ENCODE measurements at places on chromosomes 12 and 14.
A peak's percentile ranks its signal among the peaks of the same experiment; 100 is the strongest.

DNA sequence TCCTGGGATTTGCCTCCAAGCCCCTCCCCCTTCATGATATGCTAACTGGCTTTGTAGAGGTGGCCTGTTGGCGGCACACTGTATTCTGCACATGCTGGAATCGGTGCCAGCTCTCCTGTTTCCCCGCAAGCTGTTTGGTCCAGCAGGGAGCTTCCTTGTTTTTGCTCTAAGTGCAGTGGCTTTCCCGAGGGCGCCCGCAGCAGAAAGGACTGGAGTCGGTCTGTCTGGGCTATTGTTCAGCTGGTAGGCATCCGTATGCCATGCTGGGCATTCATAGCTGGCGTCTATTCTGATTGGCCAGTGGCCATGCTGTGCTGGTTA lies 88.9 kb upstream of the MED13L start:
- DNase-seq = no peak

- DNase-seq = peak; percentile 79
Measured at GRCh38 chr14:94423453-94424056, 29.0 kb downstream of the SERPINA11 start.

DNA sequence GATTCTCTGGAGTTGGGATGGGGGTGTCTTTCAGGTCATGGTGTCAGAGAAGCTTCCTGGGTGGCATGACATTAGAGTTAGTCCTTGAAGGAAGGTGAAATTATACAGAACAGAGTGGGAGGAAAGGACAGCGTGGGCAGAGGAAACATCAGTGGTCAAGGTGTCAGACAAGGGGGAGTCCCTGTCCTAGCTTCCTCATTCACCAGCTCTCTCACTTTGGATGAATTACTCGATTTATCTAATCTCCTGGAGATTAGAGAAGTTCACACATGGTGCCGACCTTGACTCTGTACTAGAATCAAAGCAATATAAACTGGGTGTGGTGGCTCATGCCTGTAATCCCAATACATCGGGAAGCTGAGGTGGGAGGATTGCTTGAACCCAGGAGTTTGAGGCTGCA lies 492.9 kb downstream of the VRK1 start:
- DNase-seq = no peak

DNA sequence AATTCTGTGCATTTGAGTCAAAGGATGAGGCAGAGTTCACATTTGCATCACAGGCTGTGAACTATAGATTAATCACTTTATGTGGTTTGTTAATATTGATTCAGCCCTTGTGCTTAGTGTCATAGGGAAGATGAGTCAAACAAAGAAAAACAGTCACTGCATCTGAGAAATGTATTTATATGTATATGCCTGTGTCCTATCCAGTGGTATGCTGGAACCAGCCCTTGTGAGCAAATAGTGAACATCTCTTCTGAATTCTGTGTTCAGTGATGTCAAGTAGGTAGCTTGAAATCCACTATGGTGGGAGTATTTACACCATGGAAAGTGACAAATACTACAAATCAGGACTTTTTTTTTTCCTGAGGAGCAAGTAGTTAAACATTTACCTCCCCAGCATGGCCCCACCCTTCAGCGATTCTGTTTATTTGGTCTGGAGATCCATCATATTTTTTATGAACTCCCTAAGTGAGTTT lies 128.5 kb downstream of the HMGA2 start:
- DNase-seq = no peak

DNA sequence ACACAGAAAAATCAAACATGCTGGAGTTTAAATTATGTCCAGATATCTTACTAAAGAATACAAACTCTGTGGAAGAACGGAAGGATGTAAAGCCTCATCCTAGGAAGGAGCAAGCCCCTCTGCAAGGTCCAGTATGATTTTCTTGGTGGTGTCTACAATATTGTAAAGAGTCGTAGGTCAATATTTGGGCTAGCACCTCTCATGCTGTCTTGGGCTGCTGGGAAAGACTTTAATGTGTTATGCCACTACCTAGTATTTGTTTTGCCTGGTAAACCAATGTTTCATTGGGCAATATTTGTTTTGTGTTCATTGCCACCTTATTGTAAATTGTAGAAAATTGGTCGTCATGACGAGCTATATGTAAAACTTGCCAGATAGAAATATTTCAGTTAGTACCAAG lies 26.6 kb downstream of the RESF1 start:
- DNase-seq = no peak
